Coronary artery (tissue), 2 donors: ENCODE measurements at places on chromosomes 4 and X.

GRCh38 chr4:4761128-4761982 lies 98.1 kb upstream of the MSX1 start:
- no peak for DNase-seq

- no peak for DNase-seq
Observed at GRCh38 chr4:44538534-44538933, 89.9 kb upstream of the KCTD8 start.

DNA sequence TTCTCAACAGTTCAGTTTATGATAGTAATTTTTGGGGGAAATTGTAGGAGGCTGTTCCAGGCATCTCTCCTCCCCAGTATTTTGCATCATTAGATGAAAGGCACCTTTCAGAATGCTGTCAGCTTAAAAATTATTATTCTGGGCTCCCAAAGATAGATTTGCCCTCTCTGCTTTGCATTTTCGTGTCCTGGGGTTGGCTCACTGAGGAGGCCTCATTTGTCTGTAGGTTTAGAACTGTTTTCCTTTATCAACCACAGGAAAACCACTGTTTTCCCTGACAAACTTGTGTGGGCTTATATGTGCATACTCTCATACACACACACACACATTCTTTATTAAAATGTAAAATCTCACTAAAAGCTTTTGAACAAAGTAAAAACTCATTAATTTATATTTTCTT lies 197.2 kb upstream of the VCX3A start:
- no peak for DNase-seq

DNA sequence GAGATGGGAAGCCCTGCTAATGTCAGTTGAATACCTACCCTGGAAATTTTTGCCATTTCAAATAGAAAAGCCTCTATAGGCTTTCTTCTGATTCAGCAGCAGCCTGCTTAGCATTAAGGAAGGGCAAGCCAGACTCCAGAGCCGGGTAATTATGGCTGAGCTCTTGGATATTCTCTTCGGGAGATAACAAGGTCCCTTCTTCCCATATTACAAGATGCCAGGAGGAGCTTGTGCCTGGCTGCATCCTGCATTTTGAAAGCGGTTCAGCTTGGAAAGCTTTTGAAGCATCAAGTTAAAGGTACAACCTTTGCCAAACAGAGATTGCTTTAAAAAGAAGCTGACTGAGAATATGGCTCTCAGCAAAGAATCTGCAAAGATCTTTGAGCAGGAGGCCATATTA lies 399.6 kb upstream of the RPS6KA3 start:
- DNase-seq: no peak

GRCh38 chr4:106679063-106679462 lies 310.5 kb upstream of the GIMD1 start:
- no peak for DNase-seq
